ENCODE measurements at places on chromosomes 4 and X.

- DNase-seq: no peak
Measured at GRCh38 chr4:159655547-159655946, 552.7 kb downstream of the RAPGEF2 start.

- no peak for DNase-seq
Measured at GRCh38 chr4:83378419-83378818, 43.8 kb upstream of the HPSE start.

DNA sequence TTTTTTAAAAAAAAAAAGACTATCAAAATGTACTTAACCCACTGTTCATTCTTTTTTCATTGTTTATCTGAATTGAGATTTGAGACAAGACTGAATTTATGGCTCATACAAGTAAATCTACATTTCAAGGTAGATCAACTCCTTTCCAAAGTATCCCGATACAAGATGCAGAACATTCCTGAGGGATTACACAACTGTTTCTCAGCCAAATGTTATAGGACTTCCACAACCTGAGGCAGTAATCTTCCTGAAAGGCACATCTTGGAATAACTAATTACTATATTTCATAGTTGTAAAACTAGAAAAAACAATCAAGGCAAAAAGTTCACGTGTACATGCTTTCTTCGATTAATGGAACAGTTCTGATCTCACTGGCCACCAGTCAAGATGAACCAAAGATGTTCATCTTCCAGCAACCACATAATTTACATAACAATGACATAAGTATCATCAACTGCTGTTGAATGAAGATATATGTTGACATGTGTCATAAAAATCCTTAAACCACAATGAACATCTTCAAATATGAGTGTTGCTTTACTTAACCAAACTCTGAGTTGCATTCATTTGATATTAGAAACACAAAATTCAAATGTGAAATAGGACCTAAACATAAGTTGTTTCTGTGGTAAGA lies 225.2 kb upstream of the DKK2 start:
- DNase-seq: no peak

GRCh38 chrX:108053218-108053617 lies 8.4 kb downstream of the VSIG1 start:
- no peak for DNase-seq
